ENCODE measurements at places on chromosomes 4 and X.

GRCh38 chr4:42816189-42816879 lies 76.2 kb upstream of the GRXCR1 start:
- DNase-seq, result no peak

DNA sequence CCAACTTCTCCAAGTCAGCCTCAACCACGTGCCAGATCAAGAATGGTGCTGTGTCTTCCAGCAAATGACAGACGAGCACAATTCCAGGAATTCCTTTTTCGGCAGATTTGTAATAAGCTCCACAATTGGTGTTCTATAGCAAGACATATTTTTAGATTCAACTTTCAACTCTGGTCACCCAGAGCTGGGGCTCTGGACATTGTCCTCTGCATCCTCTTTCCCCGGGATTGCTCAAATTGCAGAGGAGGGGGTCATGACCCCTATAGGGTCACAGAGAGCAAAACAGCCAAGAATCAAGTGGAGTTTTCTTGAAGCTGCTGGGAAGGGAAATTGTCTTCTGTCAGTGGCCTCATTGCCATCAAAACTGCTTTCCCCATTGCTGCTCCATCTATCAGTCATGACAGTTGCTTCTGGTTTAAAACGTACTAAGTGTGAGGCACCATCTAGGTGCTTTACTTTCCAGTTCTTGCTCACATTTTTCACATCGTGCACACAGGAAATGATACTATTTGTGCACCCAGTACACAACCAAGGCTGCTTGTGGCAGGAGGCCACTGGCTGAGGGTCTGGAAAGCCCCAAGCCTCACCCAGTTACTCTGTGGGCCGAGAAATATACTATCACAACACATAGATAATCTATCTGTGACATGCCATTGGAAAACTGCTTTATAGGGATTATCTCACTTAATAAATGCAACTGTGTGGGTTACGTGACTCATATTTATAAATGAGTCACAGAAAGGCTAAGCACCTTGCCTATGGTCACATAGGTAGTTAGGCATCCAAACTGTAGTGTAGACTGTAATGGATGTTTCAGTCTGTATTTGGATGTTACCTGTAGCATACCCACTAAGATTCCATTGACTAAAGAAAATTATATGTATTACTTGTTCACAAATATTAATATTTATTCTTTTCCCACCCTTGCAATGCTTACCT lies 91.7 kb upstream of the PHOX2B start:
- no peak for DNase-seq

GRCh38 chr4:95835672-95836071 lies 4.2 kb upstream of the PDHA2 start:
- DNase-seq, result no peak

GRCh38 chr4:15003891-15004738 lies 1.8 kb downstream of the CPEB2 start:
- peak; percentile 31 for DNase-seq

DNA sequence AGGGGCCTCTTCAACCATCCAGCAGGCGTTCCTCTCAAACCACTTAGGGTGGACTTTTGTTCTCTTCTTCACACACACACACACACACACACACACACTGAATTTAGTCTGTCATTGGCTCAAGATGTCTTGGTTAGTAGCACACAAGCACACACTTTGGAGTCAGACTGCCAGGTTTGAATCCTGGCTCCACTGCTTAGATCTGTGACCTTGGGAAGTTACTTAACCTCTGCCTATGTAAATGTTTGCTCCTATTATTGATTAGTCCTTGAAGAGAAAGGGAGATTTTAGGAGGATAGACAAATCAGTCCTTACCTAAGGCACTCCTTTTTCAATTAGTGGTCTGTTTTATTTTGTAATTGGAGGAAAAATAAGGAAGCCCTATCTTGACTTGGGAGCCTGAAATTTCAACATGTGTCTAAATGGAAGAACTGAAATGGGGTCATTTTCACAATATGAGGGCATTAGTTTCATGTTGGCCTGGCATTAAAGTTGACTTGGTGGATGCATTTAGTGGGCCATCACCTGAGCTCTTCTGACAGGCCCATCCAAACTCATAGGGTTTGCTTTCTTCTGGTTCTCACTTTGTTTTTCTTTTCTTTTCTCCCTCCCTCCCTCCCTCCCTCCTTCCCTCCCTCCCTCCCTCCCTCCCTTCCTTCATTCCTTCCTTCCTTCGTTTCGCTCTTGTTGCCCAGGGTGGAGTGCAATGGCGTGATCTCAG lies 13.3 kb upstream of the TMEM131L start:
- DNase-seq, result no peak

- DNase-seq, result no peak
These were observed 13.1 kb upstream of the FAM13A start for GRCh38 chr4:89070041-89070440.

DNA sequence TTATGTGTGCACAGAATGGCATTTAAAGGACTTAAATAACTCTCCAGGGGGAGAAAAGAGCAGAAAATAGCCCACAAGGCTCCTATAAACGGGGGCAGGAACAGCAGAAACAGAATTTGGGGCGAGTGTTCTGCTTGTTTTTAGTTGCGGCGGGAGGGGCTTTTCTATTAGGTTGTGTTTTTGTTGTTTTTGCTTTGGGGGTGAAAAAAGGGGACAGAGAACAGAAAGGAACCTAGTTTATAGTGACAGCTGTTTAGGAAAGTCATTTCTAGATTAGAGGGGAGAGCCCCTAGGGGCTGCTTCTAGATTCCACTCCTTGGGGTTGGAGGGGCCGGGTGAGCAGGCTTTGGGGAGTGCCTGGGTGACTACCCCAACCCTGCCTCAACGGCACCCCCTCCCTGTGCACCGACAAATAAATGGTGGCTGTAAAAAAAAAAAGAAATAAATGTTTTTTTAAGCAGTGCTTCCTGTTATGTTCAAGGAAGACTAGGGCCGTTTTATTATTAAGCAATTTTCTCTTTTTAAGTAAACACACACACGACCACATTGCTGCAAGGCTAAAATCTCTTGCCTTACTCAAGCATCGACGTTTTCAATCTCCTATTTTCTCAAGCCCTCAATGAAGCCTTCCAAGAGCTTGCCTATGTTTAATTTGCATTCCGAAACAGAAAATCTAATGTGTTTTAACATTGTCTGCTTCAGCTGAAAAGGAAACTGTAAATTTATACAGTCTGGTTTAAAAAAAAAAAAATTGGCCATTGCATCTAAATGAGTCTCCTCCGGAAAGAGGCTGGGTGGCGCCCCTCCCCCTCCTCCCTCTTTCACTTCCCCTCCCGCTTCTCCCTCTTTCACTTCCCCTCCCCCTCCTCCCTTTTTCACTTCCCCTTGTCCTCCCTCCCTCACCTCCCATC lies 123.3 kb upstream of the TBL1X start:
- peak; percentile 22 for DNase-seq

- no peak for DNase-seq
These were observed 103.0 kb downstream of the SORCS2 start for GRCh38 chr4:7295197-7295910.

DNA sequence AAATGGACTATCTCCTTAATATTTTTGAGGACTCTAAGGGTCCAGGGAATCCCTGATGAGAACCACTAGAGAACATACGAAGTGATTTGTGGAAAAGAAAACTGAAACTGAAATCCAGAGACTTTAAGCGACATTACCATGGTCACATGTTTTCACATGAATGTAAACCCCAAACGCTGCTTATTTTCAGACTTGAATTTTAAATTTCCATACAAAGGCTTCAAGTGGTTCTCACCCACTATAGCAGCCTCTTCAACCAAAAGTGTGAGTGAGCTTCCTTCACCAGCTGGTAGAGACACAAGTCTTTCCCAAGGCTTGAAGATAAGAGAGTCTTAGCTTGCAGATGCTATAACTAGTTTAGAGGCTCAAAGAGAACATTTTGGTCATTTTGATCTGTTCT lies 232.7 kb downstream of the MGST2 start:
- no peak for DNase-seq

DNA sequence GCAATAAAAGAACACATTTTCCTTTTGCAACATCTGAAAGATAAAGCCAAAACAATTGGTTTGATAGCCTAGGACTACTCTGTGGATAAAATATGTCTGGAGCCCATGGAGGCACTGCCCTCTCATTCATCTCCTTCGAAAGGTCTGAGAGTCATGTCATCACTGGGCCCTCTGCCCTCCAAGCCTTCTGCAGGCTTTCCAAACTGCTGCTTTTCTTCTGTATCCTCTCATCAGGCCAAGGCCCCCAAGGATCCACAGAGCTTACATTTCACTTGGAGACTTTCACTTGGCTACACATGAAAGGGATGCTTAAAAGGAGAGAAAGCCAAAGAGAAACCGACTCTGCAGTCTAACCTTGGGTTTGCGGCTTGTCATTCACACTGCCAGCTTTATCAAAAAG lies 109.9 kb downstream of the SH3RF1 start:
- no peak for DNase-seq

- DNase-seq, result no peak
These were observed 114.8 kb downstream of the CDS1 start for GRCh38 chr4:84697615-84698201.

GRCh38 chrX:147476008-147476407 lies 435.7 kb upstream of the FMR1 start:
- DNase-seq, result no peak

GRCh38 chr4:74531963-74532794 lies 87.2 kb downstream of the AREG start:
- no peak for DNase-seq

- DNase-seq, result no peak
These were observed 1067.5 kb downstream of the PCDH7 start for GRCh38 chr4:31787701-31788100.

- DNase-seq, result peak; percentile 35
These were observed 689 bp upstream of the OGT start for GRCh38 chrX:71532078-71532752.

- DNase-seq, result peak; percentile 5
These were observed 1.1 kb downstream of the SLC38A5 start for GRCh38 chrX:48468693-48469691.

Data from stimulated activated CD8-positive, alpha-beta memory T cell treated with anti-CD3 and anti-CD28 coated beads, Interleukin-2, amount 100 ng/mL, for 1 hour (primary cell).